ENCODE measurements at places on chromosomes 6 and 20. TPM values are rescaled to one million over a fixed set of nuclear protein-coding genes. Genes with fewer than 3 reads are reported as not detected.

The GMNN gene
- 15.5 TPM for total RNA-seq

The SLC35F1 gene
- total RNA-seq = 3.4 TPM

The OR2B2 gene
- not detected for total RNA-seq

The ARG1 gene
- total RNA-seq = 32.0 TPM

The SLC22A16 gene
- 2.8 TPM for total RNA-seq

The CDH26 gene
- total RNA-seq = 3.1 TPM

The PI16 gene
- total RNA-seq = 1.1 TPM

The GRIK2 gene
- 1.7 TPM for total RNA-seq

The SH3BGRL2 gene
- total RNA-seq = 12.8 TPM

Measured in spleen (tissue), 13 donors.